ENCODE measurements at places on chromosomes 7 and 10.

DNA sequence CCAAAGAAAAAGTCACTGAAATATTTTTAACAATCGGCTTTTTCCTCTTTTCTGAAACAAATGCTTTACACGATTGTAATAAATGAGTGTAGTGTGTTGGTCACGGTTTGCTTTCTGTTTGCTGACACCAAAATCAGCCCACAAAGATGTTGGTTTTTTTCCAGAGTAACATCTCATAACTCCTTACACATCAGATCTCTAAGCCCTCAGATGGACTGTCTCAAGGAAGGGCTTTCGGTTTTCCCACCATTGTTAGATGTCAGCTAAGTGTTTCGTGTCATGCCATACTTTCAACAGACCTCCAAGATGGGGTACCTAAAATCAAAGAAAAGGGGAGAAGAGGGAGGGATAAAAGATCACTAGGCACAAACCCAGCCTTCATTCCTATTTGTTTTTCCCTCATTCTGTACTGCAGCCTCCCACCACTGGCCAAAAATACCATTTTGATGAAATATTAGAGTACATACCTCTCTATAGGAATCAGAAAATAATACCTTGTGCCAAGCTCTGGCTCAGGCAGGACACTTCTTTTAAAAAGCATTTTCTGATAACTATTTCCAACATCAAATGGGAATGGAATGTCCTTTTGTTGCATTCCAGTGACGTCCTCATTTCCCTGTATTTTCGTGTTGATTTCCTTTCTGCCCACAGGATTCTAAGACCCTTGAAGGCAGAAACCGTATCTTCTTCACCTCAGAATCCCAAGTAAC is 159.1 kb downstream of the DGKI start:
- no peak for DNase-seq

- no peak for DNase-seq
These were observed 87.7 kb downstream of the GRB10 start for GRCh38 chr7:50695026-50695425.

GRCh38 chr10:13001041-13001886 is at the start of gene CCDC3:
TSS of gene CCDC3 (minus strand) at chr10:13001713. CDS start at chr10:13001570, 143 bp downstream.
- DNase-seq, result no peak

GRCh38 chr7:150566572-150566971 is 618 bp upstream of the GIMAP4 start:
- DNase-seq, result no peak

- DNase-seq, result no peak
These were observed 28.4 kb upstream of the OPALIN start for GRCh38 chr10:96387161-96387560.

- DNase-seq, result no peak
These were observed 179.8 kb upstream of the ASAH2 start for GRCh38 chr10:50431133-50431532.

DNA sequence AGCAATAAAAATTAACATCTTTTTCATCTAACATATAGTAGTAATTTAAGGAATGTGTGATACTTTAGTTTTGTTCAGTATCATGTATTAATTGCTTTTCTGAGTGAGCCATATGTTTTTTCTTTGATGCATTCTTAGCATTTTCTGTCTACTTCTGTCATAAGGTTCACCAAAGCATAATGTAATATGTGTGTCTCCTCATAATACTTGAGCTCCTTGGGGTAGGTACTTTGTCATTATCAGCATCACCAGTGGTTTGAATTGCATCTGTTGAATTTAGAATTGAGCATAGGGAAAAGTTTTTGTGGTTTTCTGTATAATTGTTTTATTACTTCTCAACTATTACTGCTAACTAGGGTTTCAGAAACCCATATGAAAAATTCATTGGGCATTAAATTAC is 26.5 kb downstream of the VPS50 start:
- DNase-seq, result no peak

DNA sequence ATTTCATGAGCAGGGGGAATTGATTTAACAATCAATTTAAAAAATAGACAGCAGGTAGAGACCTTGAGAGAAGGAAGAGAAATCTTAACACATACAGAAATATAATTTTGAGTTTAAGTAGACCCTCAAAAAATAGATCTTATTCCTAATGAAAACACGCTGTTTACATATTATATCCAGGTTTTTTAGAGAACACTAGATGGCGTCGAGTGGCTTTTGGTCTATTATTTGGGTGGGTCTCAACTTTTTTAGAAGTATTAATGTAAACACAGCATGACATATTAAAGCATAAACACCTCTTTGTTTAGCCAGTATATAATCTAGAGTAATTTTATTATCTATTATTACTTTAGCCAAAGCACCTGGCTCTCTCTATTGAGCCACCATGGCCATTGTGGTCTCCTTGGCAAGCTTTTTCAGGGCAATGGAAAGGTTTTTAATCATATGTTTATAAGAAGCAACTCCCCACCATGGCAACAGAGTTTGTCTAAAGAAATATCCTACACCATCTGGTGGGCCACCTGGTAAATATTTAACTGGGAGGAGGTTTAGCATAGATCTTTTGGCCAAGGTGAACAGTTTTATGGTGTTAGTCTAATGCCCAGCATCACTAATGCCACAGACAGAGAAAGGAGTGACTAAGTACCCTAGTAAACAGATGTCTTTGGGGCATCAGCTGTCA is 59.7 kb upstream of the PRSS1 start:
- DNase-seq, result no peak

- peak; percentile 52 for DNase-seq
These were observed 68.8 kb downstream of the OAT start for GRCh38 chr10:124349996-124350280.

GRCh38 chr10:13759168-13759567 is 172.4 kb downstream of the PRPF18 start:
- DNase-seq, result no peak
